CD4-positive, alpha-beta T cell treated with Interferon alpha-2 for 1 hour (primary cell): ENCODE measurements at places on chromosomes 2 and 18.
A peak's percentile ranks its signal among the peaks of the same experiment; 100 is the strongest.

DNA sequence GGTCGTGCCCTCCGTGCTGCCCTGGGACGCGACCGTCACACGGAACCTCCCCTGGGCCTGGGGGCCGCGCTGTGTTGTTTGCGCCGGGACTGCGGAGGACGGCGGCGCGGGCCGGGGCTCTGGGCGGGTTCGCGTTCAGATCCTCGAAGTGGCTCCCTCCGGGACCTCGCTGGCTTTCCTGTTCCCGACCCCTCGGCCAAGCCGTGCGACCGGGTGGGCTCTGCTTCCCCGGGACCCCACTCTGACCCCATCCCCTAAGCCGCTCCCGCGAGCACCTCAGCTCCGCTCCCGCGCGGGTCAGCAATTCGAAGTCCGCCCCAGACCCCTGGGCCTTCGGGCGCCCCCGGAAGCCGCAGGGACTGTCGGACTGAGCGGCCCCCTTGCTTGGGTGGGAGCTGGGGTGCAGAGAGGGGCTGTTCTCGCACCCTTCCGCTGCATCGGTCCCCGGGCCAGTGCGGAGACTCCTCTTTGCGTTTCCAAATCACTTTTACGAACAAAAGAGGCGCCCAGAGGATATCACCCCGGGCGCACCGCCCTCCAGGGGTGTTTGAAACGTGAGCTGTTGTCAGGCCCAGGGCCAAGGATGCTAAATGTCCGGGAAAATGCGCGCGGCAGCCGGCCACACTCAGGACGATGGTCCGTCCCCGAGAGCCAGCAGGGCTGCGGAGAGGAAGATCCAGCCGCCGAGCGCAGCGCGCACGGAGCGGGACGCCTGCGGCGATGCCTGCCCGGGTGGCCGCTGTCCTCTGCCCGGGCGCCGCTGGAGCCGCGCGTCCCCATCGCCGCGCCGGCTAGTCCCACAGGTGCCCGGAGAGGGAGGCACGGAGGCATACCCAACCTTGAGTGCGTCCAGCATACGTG lies 73.5 kb downstream of the ZCCHC2 start:
- DNase-seq: no peak

DNA sequence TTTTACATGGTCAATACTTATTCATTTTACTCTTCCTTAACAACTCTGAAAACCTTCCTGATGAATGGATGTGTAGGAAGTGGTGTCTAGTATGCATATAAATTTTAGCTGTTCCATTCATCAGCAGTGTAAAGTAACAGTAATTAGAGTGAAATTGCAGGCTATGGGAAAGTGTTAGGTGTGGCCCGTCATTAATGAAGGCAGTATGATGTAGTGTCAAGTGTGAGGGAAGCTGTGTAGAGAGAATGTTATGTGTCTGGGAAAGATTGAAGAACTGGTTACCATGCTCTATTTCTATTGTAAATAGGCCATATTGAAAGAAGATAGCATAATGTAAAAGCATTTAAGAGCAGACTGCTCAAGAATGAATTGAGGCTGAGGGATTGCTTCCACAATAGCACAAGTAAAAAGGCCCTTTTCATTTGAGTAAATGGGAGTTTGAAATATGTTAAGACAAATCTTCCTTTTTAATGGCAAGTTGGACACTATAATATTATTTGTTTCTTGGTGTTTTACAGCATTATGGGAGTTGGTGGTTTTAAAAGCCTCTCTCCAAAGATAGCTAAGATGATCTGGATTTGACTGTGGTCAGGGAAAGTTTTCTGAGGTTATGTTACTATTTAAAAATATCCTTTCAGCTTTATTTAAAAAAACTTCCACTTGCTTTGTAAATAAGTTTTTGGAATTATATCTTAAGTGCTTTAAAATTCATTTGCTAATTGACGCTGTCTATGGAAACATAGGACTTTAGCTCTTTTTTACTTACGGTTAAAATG lies 401.0 kb upstream of the ZEB2 start:
- no peak for DNase-seq

DNA sequence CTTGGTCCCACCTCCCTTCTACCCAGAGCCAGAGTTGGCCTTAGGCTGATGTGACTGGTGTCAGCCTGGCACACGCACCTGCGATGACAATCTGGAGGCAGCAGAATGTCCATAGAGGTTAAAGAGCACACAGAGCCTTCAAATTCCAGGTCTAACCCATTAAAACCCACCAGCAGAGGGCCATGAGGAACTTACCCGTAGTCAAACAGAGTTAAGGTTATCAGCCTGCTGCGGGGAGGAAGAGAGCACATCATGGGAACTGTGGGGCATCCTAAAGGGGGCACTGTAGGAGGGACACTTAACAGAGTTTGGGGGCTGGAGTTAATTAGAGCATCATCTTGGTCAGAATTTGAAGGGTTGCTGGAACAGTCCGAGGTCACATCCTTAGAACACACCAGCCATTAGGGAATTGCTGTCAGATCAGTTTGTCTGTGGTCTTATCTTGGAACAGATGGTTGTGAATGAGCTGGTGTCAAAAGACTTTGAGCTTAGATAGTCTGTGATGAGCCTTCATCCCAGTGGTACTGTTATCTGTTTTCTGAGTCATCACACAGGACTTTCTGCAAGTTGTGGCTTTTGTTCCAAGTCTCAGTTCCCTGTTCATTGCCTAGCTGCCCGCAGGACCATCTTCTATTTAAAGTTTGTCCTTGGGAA lies 248.6 kb downstream of the LOXHD1 start:
- DNase-seq: no peak

GRCh38 chr2:195330513-195330956 lies 326.5 kb upstream of the SLC39A10 start:
- no peak for DNase-seq

GRCh38 chr2:20044778-20045177 lies 6.7 kb downstream of the LAPTM4A start:
- no peak for DNase-seq

GRCh38 chr2:46461709-46462171 lies 17.6 kb upstream of the TMEM247 start:
- DNase-seq: peak; percentile 30

- DNase-seq: no peak
These were observed 60.1 kb downstream of the DSC3 start for GRCh38 chr18:30982285-30982992.

DNA sequence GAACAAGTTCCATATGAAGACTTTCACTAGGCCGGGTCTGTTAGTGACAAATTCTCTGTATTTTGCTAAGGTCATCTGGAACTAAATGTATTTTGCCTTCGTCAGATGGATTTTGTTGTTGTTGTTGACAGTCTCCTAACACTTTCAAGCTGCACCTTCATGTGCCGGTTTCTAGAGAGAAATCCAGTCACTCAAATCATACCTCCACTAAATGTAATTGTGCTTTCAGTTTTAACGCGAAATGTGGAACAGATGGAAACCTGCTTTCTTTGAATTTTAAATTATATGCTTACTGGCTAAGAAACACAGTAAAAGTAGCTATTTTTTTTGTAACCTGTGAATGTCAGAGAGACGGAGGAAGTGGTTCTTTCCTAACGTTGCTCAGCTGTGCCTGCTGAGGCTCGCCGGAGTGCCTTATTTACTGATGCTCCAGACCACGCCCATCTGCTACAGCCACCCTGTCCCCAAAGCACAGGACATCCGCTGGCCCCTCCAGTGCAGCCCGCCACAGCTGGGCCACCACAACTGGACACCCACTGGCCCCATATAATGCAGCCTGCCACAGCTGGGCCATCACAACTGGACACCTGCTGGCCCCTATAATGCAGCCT lies 134.7 kb downstream of the PXDN start:
- no peak for DNase-seq

DNA sequence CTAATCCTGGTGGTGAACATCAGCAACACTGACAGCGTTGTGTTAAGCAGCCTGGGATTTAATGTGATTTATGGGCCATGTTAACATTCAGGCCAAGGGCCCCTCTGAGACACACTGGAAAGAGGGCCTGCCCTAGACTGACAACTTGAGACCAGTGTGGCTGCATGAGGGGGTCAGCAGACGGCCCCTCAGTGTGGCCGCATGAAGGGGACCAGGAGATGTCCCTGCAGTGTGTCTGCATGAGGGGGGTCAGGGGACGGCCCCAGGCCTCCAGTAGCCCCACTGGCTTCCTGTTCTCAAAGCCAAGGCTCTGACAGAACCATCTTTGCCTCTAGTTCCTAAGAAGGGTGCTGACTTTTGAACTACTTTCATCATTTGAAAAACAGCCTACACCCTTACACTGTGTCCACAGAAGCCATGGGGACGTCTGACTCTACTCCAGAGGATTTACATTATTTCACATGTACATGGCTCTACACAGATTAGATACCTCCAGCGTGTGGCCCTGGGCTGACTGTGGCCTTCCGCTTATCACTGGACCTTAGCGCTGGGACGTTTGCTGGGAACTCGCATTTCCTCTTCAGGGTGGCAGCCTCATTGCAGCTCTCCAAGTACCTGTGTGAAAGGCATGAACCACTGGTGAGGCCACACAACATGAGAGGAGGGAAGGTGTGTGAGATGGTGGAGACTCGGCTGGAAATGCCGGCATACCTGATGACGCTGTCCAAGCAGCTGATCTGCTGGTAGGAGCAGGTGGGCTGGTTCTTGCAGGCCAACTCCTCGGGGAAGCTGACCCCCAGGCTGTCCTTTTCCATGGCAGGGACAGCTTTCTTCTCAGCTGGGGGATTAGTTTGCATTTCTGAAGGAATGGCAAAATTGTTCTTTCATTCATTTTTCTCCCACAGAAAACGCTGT lies 18.2 kb upstream of the HES6 start:
- no peak for DNase-seq

GRCh38 chr2:47676261-47676926 lies 106.6 kb upstream of the MSH6 start:
- no peak for DNase-seq
